ENCODE measurements at places on chromosomes 11 and 22.

- DNase-seq: no peak
Measured at GRCh38 chr22:29817724-29818123, 20.4 kb downstream of the ASCC2 start.

DNA sequence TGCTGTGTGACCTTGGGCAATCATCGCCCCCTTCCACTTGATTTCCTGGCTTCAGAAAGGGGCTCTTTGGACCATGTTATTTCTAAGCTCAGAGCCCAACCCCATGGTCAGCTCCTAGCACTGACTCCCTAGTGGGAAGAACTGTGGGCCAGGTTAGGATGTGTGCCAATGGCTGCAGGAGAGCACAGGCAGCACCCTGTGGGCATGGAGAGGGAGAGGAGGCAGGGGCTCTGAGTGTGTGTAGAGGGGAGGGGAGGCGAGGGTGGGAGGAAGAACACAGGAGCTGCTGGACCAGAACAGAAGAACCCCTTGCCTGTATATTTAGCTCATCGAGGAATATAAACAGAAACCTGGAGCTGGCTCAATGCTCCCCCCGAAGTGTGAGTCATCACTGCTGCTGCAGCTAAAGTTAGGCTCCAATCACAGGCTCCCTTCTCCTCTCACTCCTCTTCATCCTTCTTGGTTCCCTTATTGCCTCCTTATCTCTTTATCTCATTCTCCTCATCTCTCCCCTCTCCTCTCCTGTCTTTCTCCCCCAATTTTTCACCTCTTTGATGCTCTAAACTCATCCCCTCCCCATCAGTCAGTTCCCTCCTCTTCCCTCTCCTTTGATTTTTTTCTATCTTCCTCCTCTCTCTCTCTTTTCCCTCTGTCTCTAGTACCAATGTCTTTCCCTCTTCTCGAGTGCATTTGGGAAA lies 14.5 kb upstream of the RPS19BP1 start:
- DNase-seq: no peak

DNA sequence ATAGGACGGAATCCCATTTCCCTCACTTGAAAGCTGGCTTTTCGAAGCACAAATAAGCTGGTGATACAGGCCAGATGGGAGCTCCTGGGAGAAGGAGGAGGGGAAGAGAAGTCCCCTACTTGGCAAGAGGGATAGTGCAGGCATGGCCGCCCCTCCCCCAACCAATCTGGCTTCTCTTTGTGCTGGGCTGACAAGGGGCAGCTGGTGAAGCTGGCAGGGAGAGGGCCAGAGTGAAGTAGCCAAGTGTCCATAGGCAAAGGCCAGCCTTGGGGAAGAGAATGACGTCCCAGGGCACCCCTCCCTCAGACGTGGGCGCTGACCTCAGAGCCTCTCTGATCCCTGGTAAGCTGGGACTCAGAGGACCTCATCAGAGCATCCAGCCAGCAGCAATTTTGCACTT lies 78.7 kb upstream of the GRAMD1B start:
- DNase-seq: no peak

GRCh38 chr22:48320683-48321451 lies 1506.8 kb downstream of the BRD1 start:
- no peak for DNase-seq

DNA sequence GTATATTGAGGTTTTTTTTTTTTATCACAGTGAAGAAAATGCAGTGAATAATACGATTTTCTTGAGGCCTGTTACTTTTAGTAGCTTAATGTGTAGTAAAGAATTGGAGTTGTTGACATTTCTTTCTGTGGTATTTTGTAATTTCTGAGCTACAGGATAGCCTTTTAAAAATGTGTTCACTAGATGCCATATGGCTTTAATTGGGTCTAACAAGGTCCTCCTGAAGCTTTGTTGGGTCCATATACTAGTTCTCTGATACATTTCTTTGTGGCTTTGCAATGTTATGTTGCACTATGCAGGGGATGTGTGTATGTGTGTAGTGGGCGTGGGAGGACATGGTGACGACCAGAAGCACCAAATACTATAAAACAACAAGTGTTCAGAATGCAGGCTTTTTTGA lies 25.1 kb downstream of the FBXO7 start:
- DNase-seq: no peak

GRCh38 chr11:10529279-10529678 lies 11.7 kb downstream of the RNF141 start:
- DNase-seq: no peak

GRCh38 chr22:29587938-29588699 lies 7.2 kb upstream of the NIPSNAP1 start:
- DNase-seq: no peak

- no peak for DNase-seq
Measured at GRCh38 chr11:116046127-116046526, 541.9 kb upstream of the CADM1 start.

GRCh38 chr22:33597274-33597985 lies 322.8 kb downstream of the LARGE1 start:
- DNase-seq: no peak

- DNase-seq: no peak
Measured at GRCh38 chr11:85318573-85318972, 308.6 kb downstream of the DLG2 start.

GRCh38 chr22:49115197-49115596 lies 712.5 kb downstream of the BRD1 start:
- no peak for DNase-seq

DNA sequence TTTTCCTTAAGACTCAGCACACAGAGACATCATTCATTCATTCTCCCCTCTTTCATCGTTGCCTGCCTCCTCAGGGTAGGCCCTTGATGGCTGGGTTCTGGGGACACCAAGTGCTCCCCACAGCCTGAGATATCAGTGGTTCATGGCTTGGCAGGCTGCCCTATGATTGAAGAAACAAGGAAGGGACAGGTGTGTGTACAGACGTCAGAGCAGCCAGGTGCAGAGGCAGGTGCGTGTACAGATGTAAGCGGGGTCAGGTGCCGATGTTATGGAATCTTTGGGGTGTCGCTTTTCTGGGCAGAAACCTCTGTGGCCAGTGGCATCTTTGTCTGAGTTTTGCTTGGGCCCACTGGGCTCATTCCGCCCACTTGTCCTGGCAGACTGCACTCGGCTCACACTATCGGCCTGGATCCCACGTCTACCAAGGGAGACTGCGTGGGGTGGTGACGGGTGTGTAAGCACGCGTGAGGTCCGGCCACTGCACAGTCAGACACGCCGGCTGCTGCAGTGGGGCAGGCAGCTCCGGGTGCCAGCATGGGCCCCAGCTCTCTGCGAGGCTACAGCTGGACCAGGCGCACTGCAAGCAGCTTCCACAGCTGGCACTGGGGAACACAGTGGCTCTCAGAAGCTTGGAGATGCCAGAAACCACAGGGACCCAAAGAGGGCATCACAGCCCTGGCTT lies 20.9 kb upstream of the KIAA0930 start:
- no peak for DNase-seq

Data from stimulated activated CD8-positive, alpha-beta memory T cell treated with anti-CD3 and anti-CD28 coated beads, Interleukin-7, amount 100 ng/mL, for 24 hours (primary cell).